ENCODE measurements at places on chromosomes 2 and 18.

GRCh38 chr2:102184018-102184417, 2.8 kb upstream of the IL1RL2 start:
- no peak for DNase-seq

GRCh38 chr2:138622613-138623012, 121.0 kb downstream of the SPOPL start:
- no peak for DNase-seq

- no peak for DNase-seq
Observed at GRCh38 chr18:37559194-37559593, 6.4 kb downstream of the CELF4 start.

DNA sequence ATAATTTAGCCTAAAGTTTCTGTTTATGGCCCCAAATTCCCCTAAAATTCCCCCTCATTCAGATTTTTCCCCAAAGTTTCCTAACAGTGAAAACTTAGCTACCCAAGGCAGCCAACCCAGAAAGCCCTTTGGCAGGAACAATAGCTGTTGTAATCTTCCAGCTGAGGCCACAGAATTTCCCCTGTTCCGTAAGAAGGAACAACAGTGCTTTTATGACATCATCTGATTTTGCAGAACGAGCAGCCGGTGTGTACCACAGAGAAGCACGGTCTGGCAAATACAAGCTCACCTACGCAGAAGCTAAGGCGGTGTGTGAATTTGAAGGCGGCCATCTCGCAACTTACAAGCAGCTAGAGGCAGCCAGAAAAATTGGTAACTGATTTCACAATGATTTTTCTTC, 6.3 kb downstream of the TNFAIP6 start:
- no peak for DNase-seq

DNA sequence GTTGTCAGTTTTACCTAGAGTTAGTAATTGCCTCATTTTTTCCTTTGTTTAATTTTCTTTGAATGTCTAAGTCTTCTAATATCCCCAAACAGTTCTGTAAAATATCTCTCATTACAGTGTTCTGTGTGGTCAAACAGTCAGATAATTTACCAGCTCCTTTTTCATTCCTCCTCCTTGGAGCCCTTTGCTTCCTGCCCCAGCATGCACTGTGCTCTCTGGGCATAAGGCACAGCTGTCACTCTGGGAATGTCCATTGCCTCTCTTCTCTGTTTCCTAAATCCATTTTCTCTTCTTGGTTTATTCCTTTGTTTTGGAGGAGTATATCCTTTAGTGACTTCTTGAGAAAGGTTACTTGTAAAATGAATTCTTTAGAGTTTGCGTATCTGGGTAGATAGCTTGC, 139.3 kb downstream of the PLCL1 start:
- no peak for DNase-seq
